ENCODE measurements at places on chromosomes 2 and 18. TPM values are rescaled to one million over a fixed set of nuclear protein-coding genes. Genes with fewer than 3 reads are reported as not detected.

GRCh38 chr2:134564549-134564948 lies 154.3 kb downstream of the TMEM163 start:
- no peak for DNase-seq

- DNase-seq, result no peak
These were observed 29.1 kb downstream of the CIB4 start for GRCh38 chr2:26612034-26612433.

TGFA gene
- total RNA-seq, result 0.18 TPM

GRCh38 chr2:230924470-230925341 lies at the start of gene GPR55:
Gene GPR55, minus strand, starts transcription at chr2:230925242. Its CDS starts 14,280 bp downstream, at chr2:230910962.
- peak; percentile 90 for DNase-seq

DNA sequence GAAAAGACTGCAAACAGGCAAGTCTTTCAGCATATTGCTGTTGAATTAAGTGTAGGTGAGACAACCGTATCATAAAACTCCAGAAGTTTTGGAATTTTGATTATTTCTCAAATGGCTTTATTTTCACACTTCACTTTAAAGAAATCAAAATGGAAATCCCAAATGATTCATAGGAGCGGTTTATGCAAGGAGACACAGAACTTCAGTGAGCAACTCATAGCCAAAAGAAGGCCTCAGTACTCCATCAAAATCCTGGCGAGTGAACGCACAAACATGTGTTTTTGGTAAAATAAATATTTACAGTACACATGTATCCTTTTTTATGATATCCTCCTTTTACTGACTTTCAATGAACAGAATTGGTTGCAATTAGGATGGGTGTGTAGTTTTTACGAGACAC lies 140.4 kb upstream of the APCDD1 start:
- no peak for DNase-seq

- no peak for DNase-seq
These were observed 342.6 kb upstream of the HS6ST1 start for GRCh38 chr2:128661311-128661710.

GRCh38 chr2:171964308-171964707 lies 35.4 kb upstream of the METAP1D start:
- DNase-seq, result no peak

RETSAT gene
- 18.7 TPM for total RNA-seq

GRCh38 chr2:3487432-3487831 lies 31.9 kb downstream of the ADI1 start:
- DNase-seq, result no peak

DNA sequence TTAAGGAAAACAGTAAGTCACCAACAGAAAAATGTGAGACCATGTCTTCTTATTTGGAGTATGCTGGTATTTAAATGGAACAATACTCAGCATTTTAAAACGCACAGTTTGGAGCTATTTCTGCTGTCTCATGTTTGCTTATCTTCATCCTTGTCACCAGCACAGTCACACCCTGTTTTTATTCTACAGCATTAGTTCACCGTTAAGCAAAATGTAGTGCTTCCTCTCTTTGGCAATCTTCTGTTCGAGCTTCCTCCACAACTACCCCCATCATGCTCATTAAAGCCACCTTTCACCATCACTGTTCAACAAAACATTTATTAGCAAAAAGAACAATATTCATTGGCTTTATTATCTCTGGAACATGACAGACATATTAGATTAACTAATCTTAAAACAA lies 64.0 kb downstream of the SLC40A1 start:
- DNase-seq, result no peak

SP5 gene
- total RNA-seq, result not detected

TMEM178A gene
- total RNA-seq, result 0.39 TPM

DNA sequence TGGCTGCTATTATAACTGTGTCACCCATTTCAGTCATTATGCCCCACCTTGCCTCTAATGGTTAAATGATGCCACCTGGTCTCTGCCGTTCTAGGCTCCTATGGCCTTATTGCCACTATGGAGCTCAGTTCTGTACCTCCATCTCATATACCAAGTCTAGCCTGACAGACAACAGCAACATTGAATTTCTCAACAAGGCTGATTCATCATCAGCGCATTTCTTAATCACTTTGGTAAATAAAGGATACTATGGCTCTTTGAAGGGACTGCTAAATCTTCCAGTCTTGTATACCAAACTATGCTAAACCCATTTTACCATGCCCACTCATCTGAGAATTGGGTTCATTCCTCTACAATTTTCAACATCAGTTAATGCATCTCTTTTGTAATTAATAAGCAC lies 784.5 kb upstream of the CELF4 start:
- no peak for DNase-seq

DNA sequence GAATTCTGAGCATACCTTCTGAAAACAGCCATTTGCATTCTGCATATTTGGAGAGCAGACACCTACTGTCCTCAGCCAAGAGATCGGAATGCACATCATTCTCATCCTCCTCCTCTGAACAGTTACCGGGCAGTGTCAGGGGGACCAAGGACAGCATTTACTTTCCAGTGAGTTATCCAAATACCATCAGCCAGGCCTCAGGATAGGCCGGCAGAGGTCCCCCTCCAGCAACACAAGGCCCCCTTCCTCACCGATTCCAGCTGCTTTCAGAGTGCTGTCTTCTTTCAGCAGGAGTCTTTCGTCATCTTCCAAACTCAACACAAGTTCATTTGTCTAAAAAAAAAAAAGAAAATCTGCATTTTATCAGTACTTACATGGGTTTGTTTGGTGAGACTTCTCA lies 55.3 kb downstream of the C2orf76 start:
- DNase-seq, result no peak

TRPM8 gene
- total RNA-seq, result not detected

- DNase-seq, result no peak
These were observed 117.0 kb downstream of the GRB14 start for GRCh38 chr2:164504253-164504652.

DNA sequence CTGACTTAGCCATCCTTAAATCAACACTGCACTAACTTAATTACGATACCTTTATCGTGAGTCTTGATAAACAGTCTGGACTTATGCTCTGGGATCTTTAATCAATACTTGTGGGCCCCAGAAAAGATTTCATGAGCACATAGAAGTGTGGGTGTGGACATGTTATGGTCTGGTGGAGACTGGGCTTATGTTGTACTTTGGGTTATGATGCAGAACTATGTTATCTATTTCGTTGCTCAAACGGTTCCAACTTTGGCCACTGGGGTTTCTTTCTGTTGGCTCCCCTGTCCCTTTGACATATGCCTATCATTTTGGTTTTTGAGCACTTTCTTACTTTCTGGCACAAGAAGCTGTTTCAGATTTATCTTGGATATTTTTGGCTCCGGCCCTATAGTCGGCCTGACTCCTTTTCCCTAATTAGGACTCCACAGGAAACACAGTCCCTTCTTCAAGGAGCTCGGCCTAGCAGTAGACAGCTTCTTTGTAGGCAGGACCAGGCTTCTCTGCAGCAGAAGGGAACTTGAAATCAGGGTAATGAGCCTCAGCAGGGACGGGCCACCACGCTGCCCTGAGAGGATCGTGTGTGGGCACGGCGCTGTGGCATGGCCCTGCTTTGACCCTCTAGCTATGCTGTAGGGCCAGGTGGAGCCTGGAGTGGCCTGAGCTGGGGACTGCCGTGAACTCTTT lies 54.6 kb upstream of the TXNDC2 start:
- DNase-seq, result no peak

GRCh38 chr18:9082711-9083510 lies 19.6 kb upstream of the NDUFV2 start:
- DNase-seq, result peak; percentile 80

GRCh38 chr18:79955302-79956075 lies 4.0 kb upstream of the SLC66A2 start:
- peak; percentile 58 for DNase-seq

EPHA4 gene
- total RNA-seq, result 7.2 TPM

DNA sequence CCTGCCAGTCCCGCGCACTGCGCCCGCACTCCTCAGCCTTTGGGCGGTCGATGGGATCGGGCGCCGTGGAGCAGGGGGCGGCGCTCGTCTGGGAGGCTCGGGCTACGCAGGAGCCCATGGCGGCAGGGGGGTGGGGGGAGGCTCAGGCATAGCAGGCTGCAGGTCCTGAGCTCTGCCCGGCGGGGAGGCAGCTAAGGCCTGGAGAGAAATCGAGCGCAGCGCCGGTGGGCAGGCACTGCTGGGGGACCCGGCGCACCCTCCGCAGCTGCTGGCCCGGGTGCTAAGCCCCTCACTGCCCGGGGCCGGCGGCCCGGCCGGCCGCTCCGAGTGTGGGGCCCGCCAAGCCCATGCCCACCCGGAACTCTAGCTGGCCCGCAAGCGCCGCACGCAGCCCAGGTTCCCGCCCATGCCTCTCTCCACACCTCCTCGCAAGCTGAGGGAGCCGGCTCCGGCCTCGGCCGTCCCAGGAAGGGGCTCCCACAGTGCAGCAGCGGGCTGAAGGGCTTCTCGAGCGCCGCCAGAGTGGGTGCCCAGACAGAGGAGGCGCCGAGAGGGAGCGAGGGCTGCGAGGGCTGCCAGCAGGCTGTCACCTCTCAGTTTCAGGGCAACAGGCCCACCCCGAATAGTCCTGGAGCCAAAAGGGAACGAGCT lies 74.1 kb downstream of the PSMG2 start:
- DNase-seq, result no peak

CCBE1 gene
- not detected for total RNA-seq

DNA sequence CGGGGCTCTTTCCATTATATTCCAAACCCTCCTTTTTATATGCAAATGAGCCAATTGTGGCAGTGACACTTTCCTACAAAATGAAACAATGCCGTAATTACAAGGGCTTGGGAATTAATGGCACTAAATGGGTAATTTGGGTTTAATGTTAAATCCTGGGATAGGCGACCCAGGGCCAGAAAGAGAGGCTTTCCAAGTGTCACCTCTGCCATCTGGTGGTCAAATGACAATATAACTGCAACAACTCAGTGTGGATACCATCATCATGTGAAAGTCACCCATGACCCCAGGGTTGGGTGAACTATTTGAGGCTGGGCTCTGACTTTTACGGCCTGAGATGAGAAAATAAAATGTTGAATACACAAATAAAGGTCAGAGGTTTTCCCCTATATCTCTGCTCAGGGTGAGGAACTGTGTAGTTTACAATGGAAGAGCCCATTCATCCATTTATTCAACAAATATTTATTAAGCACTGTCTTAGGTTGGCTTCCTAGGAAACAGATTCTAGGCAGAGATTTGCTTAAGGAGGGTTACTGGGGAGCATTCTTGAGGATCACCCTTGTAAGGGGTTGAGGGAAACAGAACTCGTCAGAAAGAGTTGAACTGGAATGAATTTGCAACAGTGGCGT lies 13.6 kb upstream of the THADA start:
- peak; percentile 48 for DNase-seq

EML6 gene
- 0.30 TPM for total RNA-seq

QPCT gene
- total RNA-seq, result 0.64 TPM

C2orf76 gene
- total RNA-seq, result 8.9 TPM

AOX1 gene
- 0.82 TPM for total RNA-seq

DNA sequence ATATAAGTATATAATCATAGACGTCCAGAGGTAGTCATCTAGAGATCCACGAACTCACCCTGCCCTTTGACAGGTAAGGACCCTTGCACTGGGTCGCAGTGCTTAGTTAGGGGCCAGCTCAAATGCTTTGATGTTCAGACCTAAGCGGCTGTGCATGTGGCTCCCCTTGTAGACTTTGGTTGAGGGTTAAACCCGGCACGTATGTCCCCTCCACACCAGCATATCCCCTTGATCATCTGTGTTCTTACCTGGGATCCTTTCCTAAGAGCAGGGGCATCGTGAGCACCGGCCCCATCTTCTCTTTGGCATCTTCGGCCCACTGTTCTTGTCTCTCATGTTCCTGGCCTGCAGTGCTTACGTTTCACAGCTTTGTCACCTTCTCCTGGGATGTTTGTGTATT lies 31.4 kb downstream of the GRHL1 start:
- no peak for DNase-seq

DPYSL5 gene
- 0.07 TPM for total RNA-seq

CD8B gene
- 2.3 TPM for total RNA-seq

LRRTM4 gene
- total RNA-seq, result not detected

MCEE gene
- total RNA-seq, result 10.2 TPM

GRCh38 chr18:57107140-57107832 lies 39.6 kb upstream of the BOD1L2 start:
- no peak for DNase-seq

GRCh38 chr2:180819106-180819505 lies 161.3 kb upstream of the UBE2E3 start:
- DNase-seq, result no peak

- DNase-seq, result no peak
These were observed 106.5 kb downstream of the ZNF532 start for GRCh38 chr18:58970943-58971790.

DNA sequence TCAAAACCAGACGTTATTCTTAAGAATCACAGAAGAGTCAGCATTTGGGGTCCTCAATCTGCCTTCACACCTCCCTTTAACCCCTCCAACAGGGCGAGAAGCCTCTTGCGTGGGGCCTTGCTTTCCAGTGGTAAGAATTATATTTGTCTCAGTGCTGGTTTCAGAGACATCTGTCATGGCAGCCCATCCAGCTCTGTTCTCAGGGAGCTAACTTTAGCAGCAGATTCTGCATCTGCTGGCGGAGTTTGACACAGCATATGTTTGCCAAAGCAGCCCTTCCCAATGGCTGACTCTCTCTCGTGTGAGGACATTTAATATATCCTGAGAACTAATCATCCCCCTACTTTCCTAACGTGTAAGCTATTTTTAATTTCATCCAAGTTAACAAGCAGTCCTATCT lies 91.5 kb upstream of the BCL11A start:
- DNase-seq, result no peak

DNA sequence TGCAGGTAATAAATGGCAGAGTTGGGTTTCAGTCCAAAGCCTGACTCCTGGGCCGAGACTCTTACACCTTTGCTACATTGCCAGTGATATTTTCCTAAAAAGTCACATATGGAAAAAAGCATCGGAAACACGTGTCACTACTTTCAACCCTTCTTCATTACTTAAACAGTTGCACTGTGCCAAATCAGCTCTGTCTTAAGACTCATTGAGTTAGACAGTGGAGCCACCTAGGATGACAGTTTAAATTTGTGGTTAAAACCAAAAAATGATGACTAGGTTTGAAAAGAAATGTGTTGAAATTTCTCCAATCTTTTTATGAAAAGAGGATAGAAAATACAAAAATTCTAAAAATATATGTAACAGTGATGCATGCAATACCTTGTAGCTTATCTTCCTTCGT lies 97.5 kb downstream of the TMEM247 start:
- no peak for DNase-seq

- DNase-seq, result no peak
These were observed 22.0 kb downstream of the FAM178B start for GRCh38 chr2:96964221-96964905.

Data from activated CD4-positive, alpha-beta T cell treated with anti-CD3 and anti-CD28 coated beads for 36 hours (primary cell).